ENCODE measurements at places on chromosomes 16 and 17.

DNA sequence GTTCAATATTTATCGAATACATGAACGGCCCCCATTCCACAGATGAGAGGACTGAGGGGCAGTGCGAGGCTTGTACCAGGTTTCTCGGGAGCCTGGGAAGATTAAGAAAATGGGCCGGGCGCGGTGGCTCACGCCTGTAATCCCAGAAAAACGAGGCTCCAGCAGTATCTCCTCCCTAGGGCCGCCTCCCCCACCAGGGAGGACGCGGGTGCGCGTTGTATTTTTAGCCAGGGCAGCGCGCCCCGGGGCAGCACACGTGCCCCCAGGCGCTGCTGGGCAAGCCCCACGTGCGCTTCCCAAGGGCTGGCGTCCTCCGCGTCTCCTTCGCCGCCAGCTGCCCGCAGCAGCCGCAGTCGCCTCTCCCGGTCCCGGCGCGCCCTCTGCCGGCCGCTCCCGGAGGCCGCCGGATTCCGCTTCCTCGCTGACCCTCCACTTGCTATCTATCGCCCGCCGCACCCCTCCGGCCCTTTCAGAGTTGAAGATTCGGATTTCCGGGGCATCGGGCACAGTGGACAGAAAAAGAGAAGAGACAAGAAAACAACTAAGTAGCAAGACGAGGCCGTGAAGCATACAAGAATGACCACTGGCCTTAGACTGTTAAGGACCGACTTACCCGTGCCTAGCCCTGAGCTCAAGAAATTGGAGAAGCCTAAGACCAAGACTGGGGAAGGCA is 1.9 kb upstream of the YBX2 start:
- DNase-seq: no peak

DNA sequence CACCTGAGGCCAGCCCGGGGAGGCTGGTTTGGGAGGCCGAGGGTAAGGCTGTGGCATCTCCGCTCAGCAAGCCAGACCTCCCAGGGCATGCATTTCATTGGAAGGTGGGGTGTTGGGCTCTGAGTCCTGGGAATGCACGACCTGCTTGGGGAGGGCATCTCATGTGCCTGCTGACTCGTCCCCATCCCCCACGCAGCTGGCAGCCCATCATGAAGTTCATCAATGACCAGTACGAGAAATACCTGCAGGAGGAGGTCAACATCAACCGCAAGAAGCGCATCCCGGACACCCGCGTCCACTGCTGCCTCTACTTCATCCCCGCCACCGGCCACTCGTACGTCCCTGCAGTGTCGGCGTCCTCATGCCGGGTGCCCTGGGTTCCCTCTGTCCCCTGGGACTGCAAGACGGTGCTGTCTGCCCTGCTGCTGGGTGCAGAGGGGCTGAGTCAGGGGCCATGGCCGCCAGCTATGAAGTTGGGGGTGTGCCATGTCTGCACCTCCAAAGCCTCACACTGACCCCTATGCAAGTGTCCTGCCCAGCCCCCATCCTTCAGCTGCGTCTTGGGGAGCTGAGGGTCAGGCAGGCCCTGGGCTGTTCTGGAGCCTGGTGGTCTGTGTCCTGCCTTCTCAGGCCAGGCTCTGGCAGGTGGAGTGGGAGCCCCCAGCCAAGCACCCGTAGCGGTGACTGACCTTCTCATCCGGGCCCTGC is 347.9 kb downstream of the SEC14L1 start:
- no peak for DNase-seq

DNA sequence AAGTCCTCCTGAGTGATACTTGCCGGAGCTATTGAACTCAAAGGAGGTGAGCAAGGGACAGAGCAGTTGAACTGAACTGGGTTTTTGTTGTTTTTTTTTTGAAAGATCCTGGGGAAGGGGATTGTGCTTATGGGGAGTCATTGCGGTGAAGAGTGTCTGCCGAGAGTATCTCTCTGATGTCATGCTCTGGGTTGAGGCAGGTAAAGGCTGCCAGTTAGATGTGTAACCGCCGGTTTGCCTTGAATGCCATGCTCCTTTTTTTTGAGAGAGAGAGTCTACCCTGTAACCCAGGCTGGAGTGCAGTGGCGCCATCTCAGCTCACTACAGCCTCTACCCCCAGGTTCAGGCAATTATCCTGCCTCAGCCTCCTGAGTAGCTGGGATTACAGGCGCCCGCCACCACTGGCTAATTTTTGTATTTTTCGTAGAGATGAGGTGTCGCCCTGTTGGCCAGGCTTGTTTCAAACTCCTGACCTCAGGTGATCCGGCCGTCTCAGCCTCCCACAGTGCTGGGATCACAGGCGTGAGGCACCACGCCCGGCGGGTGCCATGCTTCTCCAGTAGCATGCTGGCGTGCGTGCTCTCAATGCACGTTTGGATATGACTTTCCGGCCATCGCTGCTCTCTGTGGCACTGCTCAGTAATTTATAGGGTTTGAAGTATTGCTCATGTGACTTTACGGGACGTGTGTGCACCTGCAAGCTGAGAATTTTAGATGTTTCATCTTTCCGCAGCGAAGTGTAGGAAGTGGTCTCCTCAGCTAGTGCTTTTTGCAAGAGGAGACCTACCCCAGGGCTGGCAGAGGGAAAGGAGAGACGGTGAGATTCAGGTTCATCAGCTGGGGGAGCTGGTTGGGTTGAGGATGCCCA is 8.5 kb downstream of the ZC3H18 start:
- DNase-seq: no peak

GRCh38 chr16:61595605-61596004 is 440.6 kb downstream of the CDH8 start:
- no peak for DNase-seq

GRCh38 chr17:3926860-3927627 is 10.8 kb upstream of the P2RX1 start:
- no peak for DNase-seq

- DNase-seq: no peak
These were observed 11.0 kb downstream of the HSD11B2 start for GRCh38 chr16:67441907-67442306.

GRCh38 chr17:5526821-5527598 is 40.6 kb downstream of the MIS12 start:
- no peak for DNase-seq

DNA sequence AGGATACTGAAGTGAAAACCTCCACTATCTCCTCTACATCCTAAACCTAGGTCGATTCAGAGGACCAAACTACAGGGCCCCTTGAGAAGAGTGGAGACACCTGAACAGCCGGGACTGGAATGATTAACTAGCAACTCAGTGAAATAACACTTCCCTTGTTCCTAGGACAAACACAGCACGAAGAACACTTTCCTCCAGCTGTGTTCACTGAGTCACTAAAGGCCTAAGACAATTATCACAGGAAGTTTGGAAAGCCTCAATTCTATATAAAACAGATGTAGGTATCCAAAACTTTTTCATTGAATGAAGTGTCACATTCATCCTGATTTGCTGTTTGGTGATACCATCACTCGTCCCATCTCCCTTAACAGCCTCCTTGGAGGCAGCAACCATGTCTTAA is 15.5 kb upstream of the CUEDC1 start:
- DNase-seq: no peak

GRCh38 chr16:57167953-57168352 is 17.9 kb downstream of the PSME3IP1 start:
- no peak for DNase-seq

GRCh38 chr17:75412455-75413317 is 7.2 kb upstream of the GRB2 start:
- DNase-seq: no peak

GRCh38 chr17:55811536-55811935 is 60.7 kb downstream of the PCTP start:
- no peak for DNase-seq

DNA sequence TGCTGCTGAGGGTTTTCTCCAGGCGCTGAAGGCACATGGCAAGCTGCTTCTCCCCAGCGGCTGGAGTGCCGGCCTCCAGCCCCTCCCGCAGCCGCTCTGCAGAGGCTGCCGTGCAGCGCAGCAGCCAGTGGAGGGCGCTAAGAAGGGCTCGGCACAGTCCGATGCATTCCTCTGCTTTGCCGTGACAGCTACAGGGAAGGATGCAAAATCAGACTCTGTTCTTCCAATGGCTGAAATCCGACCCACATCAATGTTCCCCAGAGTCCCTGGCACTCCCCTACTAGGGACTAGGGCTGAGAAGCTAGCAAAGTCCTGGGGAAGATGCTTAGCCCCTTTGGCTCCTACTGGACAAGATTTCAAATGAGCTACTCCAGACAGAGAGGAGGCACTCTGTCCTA is 19.0 kb downstream of the MED24 start:
- no peak for DNase-seq

- DNase-seq: no peak
These were observed 304.0 kb downstream of the MAF start for GRCh38 chr16:79296491-79296890.

- no peak for DNase-seq
These were observed 14.1 kb upstream of the NGFR start for GRCh38 chr17:49480836-49481615.

- DNase-seq: no peak
These were observed 35.2 kb downstream of the ARHGAP23 start for GRCh38 chr17:38463451-38463858.

DNA sequence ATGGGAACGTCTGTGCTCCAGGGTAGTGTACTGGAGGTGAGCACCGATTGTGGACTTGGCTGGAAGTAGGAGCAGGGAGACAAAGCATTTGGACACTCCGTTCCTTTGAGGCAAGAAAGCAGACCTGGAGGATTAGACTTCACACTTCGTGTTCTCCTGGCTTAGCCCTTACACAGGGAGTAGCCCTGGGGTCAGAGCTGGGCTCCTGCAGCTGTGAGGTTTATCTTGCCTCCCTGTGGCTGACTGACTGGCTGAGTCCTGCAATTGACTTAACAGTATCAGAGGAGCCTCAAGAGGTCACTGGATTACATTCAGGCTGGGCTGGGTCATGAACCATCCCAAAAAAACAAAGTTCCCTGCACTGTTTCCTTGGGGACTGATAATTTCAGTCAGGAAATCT is 37.1 kb downstream of the MPRIP start:
- DNase-seq: no peak

DNA sequence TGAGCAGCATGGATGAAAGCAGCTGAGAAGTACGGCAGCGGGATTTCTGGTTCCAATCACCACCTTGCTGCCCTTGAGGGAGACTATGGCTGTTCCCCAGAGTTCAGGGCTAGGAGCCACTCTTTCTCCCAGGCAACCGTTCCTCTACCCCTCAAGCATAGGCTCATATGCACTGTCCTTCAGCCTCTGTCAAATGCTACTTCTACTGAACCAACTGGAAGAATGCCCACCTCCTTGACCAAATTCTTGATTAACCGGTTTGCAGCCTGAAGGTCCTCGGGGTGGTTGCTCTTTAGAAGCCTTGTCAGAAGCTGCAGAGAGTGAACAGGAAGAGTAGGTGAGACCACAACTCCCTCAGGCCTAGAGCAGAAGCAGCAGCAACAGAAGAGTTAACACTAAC is 23.8 kb downstream of the GGA2 start:
- no peak for DNase-seq

GRCh38 chr17:82882715-82883418 is 43.0 kb upstream of the ZNF750 start:
- no peak for DNase-seq

DNA sequence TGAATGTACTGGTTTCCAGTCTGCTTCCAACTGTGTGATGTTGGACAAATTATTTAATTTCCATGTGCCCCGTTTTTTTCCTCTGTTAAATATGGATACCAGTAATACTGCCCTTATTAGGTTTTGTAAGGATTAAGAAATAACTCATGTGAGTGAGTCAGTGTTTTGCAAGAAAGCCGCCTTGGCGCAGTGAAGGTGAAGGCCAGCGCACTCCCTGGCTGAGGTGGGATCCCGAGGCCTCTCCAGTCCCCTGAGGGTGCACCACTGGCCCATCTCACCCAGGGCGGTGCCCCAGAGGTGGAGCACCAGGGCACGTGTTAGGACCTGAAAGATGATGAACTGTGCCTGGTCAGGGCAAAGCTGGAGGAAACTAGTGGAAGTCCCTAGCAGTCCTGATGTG is 43.5 kb downstream of the PHKB start:
- DNase-seq: no peak

- DNase-seq: no peak
These were observed 115.5 kb upstream of the NLRP1 start for GRCh38 chr17:5699814-5700213.

GRCh38 chr16:87560428-87561199 is 41.7 kb upstream of the JPH3 start:
- no peak for DNase-seq

DNA sequence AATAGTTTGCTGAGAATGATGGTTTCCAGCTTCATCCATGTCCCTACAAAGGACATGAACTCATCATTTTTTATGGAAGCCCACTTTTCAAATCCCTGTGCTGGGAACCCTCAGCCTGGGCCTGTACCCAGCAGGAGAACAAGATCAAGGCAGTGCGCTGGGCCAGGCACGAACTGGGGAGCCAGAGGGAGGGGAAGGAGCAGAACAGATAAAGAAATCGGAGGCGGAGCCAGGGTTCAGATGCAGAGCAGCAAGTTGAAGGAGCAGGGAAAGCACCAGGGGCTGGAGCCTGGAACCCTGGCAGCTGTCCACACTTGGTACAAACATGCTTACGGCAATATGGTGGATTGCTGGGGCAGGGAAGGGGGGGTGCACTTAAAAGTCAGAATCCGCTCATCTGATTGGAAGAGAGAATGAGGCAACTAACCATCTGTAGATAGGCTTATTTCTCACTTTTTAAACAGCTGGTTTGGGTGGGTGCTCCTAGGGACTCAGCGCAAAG is 107.5 kb downstream of the NOG start:
- DNase-seq: no peak

DNA sequence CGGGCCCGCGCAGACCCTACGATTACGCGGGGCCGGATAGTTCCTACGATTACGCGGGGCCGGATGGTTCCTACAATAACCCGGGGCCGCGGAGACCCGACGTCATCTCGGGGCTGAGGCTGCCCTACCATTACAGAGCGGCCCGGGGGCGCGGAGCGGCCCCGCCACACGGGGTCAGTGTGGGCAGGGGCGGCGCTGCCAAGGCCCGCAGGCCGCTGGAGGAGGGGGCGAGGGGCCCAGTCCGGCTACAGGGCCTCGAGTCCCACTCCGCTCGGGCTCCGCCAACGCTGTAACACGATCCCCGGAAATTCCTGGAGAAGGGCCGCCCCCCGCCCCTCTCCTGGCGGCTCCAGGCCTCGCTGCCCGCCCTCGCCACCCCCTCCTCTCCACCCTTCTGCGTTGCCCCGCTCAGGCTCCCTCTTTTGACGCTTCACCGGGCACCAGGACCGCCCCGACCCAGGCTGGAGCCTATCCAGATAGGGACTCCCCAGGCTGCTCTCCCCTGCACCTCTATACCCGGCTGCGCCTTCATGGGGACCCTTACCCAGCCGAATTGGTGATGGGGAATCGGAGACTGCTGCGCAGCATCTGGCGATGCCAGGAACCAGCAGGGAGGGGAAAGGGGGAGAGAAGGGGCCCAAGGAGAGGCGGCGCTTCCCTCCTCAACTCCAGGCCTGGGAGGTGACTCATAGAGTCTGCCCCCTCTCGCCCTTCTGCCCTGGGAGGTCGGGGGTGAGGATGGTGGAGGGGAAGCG is at the start of gene RAB34:
Gene RAB34, minus strand, starts transcription at position 291 of the 755 bp plus-strand sequence. CDS start 602 bp downstream, outside the sequence.
- no peak for DNase-seq

All from vagina (tissue), 2 donors.